ENCODE measurements at places on chromosomes 7 and 10.

DNA sequence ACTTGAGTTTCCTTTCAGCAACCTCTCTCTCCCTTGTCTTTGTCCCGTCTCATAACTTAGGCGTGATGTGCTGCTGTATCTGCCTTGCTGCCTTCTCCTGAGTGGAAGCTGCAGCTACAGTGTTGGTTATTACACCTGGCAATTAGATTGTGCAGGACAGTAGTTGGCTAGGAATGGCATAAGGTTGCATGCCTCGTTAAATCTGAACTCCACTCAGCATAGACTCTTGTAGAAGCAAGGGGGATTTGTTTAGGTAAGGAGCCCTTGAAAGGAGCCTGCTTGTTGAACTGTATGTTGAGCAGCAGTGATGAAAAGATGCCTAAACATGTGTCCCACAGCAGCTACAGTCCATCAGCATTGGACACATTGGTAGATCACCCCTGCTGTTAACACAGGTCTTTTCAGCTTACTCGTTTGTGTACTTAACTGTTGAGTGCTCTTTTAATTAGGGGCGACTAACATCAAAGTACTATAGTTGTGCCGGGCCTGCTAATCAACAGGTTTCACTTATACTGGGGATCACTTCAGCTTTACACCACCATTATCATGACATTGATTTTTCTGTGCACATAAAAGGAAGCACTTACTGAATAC, 225.0 kb downstream of the AUTS2 start:
- DNase-seq = no peak

DNA sequence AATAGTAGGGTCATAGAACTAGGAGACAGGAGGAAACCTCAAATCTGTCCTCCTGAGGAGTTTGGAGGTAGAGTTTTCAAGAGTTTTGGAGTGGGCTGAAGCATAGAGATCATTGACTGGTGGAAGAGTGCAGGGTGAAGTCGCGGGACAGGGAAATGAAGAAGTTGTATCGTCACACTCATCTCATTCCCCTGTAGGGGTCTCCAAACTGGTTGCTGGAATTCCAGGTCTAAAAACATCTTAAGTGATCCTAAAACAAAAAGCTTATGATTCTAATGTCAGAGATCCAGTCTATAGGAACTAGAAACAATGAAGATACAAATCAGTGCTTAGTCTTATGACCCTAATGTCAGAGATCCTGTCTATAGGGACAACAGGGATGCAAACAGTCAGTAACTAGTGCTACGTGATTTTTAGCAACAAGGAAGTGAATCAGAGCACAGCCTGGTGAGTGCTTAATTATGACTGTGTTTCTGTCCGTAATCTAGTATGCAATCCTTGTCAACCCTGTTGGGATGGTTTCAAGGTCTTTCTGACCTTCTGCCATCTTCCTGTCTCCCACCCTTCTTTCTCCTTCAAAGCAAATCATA, 139.4 kb downstream of the SKIDA1 start:
- DNase-seq = no peak

GRCh38 chr7:112422842-112423496, 27.3 kb upstream of the IFRD1 start:
- DNase-seq = peak; percentile 36

DNA sequence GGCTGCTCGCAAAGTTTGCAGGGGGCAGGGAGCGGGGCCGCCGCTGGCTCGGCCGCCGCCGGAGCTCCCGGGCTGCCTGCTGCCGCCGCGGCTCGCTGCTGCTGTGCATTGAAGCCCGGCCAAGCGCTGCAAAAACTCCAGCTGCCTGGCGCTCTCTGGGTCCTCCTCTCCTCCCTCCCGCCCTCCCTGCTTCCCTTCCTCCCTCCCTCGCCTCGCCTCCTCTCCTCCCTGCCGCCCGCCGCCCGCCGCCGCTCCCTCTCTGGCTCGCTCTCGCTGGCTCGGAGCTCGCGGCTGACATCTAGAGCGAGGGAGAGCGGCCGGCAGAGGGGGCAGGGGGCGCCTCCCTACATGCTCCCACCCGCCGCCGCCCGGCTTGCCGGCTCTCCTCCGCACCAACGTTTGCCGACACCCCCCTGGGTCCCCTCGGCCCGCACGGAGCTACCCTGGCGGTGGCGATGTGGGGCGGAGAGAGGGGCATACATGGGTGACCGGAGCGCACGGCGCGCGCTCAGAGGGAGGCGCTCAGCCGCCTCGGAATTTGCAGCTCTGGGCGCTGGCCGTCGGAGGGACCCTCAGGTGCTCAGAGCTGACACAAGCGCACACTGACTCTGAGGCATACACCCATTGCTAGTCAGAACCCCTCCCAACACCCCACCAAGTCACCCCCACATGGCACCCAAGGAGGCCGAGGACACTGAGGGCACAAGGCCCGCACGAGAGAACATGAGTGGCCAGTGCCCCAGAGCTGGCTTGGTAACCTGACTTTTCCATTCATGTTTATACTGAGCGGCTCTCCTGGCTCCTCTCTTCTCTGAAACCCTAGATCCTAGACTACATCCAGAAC, 1.2 kb upstream of the PLXNA4 start:
- peak; percentile 63 for DNase-seq

- no peak for DNase-seq
These were observed 1.2 kb upstream of the DNAJC9 start for GRCh38 chr10:73248259-73248724.

GRCh38 chr7:40220421-40220911, 85.7 kb downstream of the SUGCT start:
- no peak for DNase-seq

GRCh38 chr7:140176811-140177702, at the start of gene KDM7A:
Gene KDM7A, minus strand, starts transcription at chr7:140176983. Its CDS starts 46 bp downstream, at chr7:140176937.
- DNase-seq = peak; percentile 88

- DNase-seq = no peak
These were observed 2.2 kb downstream of the SMC3 start for GRCh38 chr10:110569736-110570135.

- DNase-seq = no peak
These were observed 62.4 kb upstream of the MKLN1 start for GRCh38 chr7:131265227-131265626.

- DNase-seq = no peak
These were observed 396.2 kb downstream of the TYW1 start for GRCh38 chr7:67392596-67393438.

- DNase-seq = peak; percentile 30
These were observed at the start of gene ALOX5 for GRCh38 chr10:45373576-45374349. Gene ALOX5, plus strand, starts transcription at chr10:45374216. Its CDS starts 64 bp downstream, at chr10:45374280.

- peak; percentile 82 for DNase-seq
These were observed 11.3 kb upstream of the KAZALD1 start for GRCh38 chr10:101050208-101051069.

DNA sequence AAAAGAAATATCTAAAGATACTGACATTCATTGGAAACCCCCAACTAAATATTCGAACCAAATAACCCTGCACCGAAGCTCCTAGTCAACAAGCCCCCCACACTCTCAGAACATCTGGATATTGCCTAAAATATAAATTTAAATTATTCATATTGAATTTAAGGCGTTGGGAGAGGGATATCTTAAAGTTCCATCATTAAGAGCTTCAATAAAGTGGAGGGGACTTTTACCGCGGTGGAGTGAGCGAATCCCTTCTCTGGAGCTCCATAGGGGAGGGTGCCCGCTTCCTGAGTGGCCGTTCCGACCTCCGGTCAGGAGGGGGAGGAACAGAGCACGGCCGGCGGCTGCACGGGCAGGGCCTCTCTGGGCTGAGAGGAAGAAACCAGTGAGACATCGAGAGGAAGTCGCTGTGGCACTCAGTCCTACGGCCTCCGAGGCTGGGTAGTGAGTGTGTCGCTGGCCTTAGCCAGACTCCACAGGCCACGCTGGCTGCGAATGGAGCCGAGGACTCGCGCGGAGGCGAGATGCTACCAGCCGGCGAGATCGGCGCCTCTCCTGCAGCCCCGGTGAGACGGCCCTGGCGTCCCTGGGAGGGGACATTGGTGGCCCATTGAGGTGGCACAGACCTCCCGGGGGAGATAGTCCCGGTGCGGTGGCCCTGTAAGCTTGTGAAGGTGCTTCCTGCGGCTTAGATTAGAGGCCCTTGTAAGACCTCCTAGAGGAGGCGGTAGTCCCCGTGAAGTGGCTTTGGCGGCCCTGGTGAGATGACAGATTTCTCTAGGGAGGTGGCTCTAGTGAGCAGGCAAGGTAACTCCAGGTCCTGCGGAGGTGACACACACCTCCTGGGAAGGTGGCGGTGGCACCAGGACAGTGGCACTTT, at the start of gene RINT1:
Gene RINT1 (plus strand): TSS at position 410 of the 880 bp plus-strand sequence. CDS start 115 bp downstream, at position 525.
- peak; percentile 74 for DNase-seq

DNA sequence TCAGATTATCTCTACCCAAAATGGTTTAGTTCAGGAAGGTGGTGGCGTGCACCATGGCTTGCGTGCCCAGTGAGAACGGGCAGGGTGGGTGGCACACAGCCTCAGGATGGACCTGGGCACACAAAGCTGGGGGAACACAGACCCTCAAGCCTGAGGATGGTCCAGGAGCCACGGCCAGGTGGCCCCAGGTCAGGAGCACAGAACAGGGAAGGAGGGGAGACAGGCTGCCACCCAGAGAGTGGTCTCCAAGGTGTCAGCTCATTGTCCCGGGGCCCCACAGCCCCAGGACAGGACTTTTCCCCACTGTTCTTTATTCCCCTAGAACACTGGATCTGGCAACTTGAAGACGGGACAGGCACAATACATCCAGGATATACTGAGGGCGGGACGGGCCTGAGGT, 75.6 kb upstream of the MGMT start:
- DNase-seq = no peak

DNA sequence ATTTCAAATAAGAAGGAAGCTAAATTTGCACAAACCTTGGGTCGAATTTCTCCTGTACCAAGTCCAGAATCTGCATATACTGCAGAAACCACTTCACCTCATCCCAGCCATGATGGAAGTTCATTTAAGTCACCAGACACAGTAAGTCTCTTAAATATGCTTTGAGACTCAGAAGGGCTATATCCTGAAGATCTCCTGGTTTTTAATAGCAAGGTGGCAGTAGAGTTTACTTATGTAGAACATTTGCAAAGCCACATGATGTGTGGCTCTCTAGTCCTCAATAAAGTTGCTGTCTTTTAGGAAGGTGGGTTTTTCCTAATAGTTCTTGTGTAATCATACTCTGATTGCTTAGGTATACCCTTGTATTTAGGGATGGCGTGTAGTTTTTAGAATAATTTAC, 8.7 kb downstream of the DBF4 start:
- no peak for DNase-seq
